ENCODE measurements at places on chromosomes 4 and X.

GRCh38 chr4:139229534-139230039 lies 50.4 kb downstream of the MGARP start:
- no peaks in the 10 kb centered on the region for H3K27me3 ChIP-seq
- H3K4me1 ChIP-seq, result no peaks in the 10 kb centered on the region
- H3K27ac ChIP-seq, result no peak overlapping the region
- DNase-seq, result no peak
- H3K4me3 ChIP-seq, result no peak overlapping the region

GRCh38 chr4:165055601-165056000 lies 1.9 kb downstream of the TRIM75 start:
- no peak overlapping the region for H3K4me3 ChIP-seq
- DNase-seq, result no peak
- H3K27ac ChIP-seq, result no peak overlapping the region

- H3K27me3 ChIP-seq, result no peaks in the 10 kb centered on the region
- H3K36me3 ChIP-seq, result no peaks in the 10 kb centered on the region
- no peak for DNase-seq
Observed at GRCh38 chrX:69107747-69108401, 57.4 kb downstream of the PJA1 start.

- no peaks in the 10 kb centered on the region for H3K36me3 ChIP-seq
- H3K27ac ChIP-seq, result no peak overlapping the region
- H3K4me3 ChIP-seq, result no peak overlapping the region
- DNase-seq, result no peak
- no peaks in the 10 kb centered on the region for H3K27me3 ChIP-seq
Observed at GRCh38 chrX:103431316-103431715, 55.0 kb downstream of the BEX3 start.

GRCh38 chr4:25904748-25905082 lies 9.3 kb upstream of the SMIM20 start:
- no peak overlapping the region for H3K27ac ChIP-seq
- H3K36me3 ChIP-seq, result no peaks in the 10 kb centered on the region
- no peaks in the 10 kb centered on the region for H3K27me3 ChIP-seq
- H3K4me3 ChIP-seq, result no peak overlapping the region
- no peaks in the 10 kb centered on the region for H3K4me1 ChIP-seq

DNA sequence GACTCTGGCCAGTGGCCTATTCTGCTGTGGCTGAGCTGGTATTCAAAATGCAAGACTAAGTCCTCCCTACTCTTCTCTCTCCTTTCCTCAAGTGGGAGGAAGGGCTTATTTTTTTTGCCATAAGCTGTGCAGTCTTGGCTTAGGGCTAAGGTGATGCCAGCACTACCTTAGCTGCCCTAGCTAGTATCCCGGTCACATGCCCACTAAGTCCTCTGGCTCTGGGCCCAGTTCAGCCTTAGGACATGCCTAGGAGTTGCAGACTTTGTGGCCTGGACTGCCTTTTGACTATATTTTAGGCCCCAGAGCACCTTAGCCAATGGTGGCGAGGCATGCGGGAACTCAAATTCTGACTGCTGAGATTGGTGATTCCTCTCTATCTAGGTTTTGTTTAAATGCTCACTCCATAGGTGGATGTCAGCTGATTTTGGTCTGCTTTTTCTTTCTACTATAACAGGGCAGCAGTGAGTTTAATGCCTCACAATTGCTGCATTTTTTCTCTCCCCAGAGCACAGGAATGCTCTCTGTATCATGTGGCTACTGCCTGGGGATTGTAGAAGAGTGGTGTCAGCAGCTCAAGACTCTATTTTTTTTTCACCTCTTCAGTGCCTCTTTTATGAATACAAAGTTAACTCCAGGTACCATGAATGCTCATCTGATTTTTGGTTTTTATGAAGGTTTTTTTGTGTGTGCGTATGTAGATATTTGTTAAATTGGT lies 472.9 kb upstream of the GRID2 start:
- H3K27ac ChIP-seq, result no peak overlapping the region
- H3K4me1 ChIP-seq, result no peaks in the 10 kb centered on the region
- no peaks in the 10 kb centered on the region for H3K36me3 ChIP-seq
- DNase-seq, result no peak

DNA sequence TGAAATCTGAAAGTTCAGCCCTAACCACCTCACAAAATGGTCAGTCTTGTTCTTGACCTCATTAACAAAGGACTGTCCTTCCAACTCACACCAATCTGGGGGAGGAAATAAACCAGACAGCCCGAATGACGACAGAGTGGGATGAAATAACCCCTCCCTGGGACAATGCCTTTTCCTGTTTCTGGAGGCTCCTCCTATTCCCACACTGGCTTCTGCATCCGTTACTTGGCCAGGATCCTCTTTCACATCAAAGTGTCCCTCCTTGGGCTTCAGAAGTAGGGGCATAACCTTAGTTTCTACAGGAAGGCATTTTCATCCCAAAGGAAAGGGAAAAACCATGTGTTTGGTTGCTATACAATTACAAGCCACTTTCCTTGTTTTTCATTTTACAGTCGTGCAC lies 59.8 kb upstream of the RPL34 start:
- no peak overlapping the region for H3K27ac ChIP-seq
- no peaks in the 10 kb centered on the region for H3K27me3 ChIP-seq
- H3K4me3 ChIP-seq, result no peak overlapping the region
- DNase-seq, result no peak

GRCh38 chr4:75025431-75025830 lies 92.5 kb downstream of the PARM1 start:
- no peaks in the 10 kb centered on the region for H3K4me1 ChIP-seq
- no peak overlapping the region for H3K27ac ChIP-seq
- peaks cover 7% of the 10 kb centered on the region for H3K36me3 ChIP-seq
- H3K4me3 ChIP-seq, result no peak overlapping the region
- H3K27me3 ChIP-seq, result no peaks in the 10 kb centered on the region
- no peak for DNase-seq

DNA sequence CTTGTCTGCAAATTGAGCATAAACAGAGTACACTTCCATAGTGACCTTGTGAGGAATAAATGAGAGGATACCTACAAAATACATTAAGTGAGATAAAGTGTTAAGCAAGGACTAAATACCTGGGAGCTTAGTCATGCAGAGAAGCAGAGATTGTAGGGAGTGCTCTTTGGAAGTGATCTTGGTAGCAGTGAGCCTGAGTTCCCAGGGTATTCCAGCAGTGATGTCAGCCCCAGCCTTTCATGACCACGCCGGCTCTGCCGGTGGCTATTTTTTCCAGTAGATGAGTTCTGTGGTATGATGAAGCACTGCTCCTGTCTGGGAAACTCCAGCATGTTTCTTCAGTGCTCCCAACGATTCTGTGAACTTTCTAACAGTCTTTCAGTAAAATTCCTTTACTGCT lies 391.5 kb upstream of the IGFBP7 start:
- H3K27ac ChIP-seq, result no peak overlapping the region
- no peaks in the 10 kb centered on the region for H3K4me1 ChIP-seq

DNA sequence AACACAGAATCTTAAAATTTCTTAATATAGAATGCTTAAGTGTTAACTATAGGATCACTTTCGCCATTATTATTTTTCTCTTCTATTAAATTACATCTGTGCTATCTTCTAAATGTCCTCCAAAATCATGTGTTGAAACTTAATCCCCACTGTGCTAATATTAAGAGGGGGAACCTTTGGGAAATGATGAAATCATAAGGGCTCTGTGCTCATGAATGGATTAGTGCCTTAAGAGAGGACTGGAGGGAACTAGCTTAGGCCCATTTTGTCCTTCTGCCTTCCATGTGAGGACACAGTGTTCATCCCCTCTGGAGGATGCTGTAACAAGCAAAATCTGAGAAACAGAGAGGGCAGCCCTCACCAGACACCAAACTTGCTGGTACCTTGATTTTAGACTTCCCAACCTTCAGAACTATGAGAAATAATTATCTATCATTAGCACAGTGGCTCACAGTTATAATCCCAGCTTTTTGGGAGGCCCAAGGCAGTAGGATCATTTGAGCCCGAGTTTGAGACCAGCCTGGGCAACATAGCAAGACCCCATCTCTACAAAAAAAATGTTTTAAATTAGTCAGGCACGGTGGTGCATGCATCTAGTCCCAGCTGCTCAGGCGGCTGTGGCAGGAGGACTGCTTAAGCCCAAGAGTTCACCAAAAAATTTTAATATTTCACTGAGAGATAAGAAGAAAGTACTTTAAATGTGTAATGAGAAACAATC lies 26.3 kb downstream of the KLHL8 start:
- no peaks in the 10 kb centered on the region for H3K27me3 ChIP-seq
- DNase-seq, result no peak
- no peaks in the 10 kb centered on the region for H3K36me3 ChIP-seq
- no peak overlapping the region for H3K27ac ChIP-seq
- H3K4me1 ChIP-seq, result no peaks in the 10 kb centered on the region
- no peak overlapping the region for H3K4me3 ChIP-seq

GRCh38 chr4:88320224-88320779 lies 35.9 kb upstream of the PPM1K start:
- no peaks in the 10 kb centered on the region for H3K4me1 ChIP-seq
- DNase-seq, result no peak
- no peak overlapping the region for H3K27ac ChIP-seq
- no peaks in the 10 kb centered on the region for H3K27me3 ChIP-seq
- no peaks in the 10 kb centered on the region for H3K36me3 ChIP-seq
- H3K4me3 ChIP-seq, result no peak overlapping the region

GRCh38 chr4:169351872-169352271 lies 81.1 kb upstream of the SH3RF1 start:
- no peak overlapping the region for H3K27ac ChIP-seq
- H3K36me3 ChIP-seq, result no peaks in the 10 kb centered on the region
- no peaks in the 10 kb centered on the region for H3K27me3 ChIP-seq
- H3K4me1 ChIP-seq, result no peaks in the 10 kb centered on the region

DNA sequence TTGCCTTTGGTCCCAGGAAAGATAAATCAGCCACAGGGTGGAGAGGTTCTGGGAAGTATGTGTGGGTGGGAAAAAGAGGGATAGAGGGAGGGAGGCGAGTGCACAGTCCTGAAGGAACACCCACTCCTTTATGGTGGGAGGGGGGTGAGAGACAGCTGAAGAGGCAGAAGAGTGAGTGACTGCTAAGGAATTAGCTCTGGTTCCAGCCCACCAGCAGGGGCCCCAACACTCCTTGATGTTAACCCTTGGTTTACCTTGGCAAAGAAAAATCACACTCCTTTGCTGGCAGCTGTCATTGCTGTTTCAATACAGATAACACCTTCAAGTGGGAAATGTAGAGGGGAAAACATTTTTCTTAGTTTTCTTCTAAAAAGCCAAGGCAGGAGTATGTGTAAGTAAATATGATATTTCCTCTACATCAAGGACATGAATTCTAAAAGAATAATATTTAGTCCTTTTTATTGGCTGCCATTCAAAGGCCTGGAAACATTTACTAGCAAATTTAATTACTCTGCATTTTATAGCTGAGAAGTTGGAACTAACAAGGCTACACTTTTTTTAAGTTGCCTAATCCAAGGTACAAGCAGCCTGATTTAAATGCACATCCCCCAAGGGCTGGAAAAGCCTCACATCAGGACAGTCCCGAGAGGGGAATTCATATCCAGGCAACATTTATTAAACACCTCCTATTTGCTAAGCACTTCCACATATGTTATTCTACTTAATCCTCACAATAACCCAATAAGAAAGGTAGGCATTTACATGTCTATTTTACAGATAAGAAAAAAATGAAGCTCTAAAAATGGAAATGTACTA lies 81.7 kb downstream of the HS6ST2 start:
- H3K4me3 ChIP-seq, result no peak overlapping the region
- no peaks in the 10 kb centered on the region for H3K27me3 ChIP-seq
- no peaks in the 10 kb centered on the region for H3K4me1 ChIP-seq
- no peaks in the 10 kb centered on the region for H3K36me3 ChIP-seq

- H3K27me3 ChIP-seq, result no peaks in the 10 kb centered on the region
- DNase-seq, result no peak
- H3K4me1 ChIP-seq, result no peaks in the 10 kb centered on the region
- H3K4me3 ChIP-seq, result no peak overlapping the region
- no peaks in the 10 kb centered on the region for H3K36me3 ChIP-seq
Observed at GRCh38 chr4:7650606-7651385, 216.1 kb upstream of the PSAPL1 start.

DNA sequence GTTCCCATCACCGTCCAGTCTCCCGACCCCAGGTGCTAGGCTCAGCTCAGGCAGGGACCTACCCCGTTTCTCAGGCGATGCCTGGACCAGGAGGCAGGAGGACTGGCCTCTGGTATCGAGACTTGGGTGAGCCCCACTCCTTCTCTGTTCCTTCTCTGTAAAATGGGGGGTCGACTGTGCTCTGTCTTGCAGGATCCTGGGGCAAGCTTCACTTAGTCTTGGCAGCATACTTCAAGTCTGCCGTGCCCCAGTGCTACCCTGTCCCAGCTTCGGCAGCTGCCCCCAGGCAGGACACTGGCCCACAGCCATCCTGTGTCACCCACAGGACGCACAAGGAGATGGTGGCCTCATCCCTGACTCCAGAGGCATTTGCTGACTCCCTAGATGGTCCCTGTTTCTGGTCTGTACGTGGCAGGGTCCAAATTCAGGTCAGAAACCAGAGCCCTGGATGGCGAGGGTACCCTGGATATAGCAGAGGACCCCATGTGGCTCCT lies 7.0 kb upstream of the HAUS7 start:
- DNase-seq, result no peak
- H3K4me3 ChIP-seq, result no peak overlapping the region
- H3K36me3 ChIP-seq, result no peaks in the 10 kb centered on the region
- H3K4me1 ChIP-seq, result peaks cover 30% of the 10 kb centered on the region
- H3K27ac ChIP-seq, result peak overlapping the region; percentile 80

DNA sequence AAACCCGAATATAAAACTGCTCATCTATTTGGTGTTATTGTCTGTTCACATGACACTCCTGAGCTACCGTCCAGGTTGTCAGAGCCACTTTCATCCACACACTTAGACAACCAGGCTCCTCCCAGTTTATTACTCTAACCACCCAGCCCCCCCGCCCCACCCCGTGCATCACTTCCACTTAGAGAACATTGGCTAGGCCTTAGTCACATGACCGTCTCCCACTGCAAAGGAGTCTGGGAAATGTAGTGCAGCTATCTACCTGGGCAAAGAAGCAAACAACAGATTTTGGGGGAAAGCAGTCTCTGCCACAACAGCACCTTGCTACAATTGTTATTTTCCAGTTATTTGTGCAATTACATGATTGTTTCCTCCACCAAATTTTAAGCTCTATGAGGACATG lies 57.6 kb upstream of the RBPJ start:
- no peaks in the 10 kb centered on the region for H3K27me3 ChIP-seq
- H3K4me1 ChIP-seq, result no peaks in the 10 kb centered on the region
- no peaks in the 10 kb centered on the region for H3K36me3 ChIP-seq
- no peak for DNase-seq
- H3K4me3 ChIP-seq, result no peak overlapping the region
- H3K27ac ChIP-seq, result no peak overlapping the region

DNA sequence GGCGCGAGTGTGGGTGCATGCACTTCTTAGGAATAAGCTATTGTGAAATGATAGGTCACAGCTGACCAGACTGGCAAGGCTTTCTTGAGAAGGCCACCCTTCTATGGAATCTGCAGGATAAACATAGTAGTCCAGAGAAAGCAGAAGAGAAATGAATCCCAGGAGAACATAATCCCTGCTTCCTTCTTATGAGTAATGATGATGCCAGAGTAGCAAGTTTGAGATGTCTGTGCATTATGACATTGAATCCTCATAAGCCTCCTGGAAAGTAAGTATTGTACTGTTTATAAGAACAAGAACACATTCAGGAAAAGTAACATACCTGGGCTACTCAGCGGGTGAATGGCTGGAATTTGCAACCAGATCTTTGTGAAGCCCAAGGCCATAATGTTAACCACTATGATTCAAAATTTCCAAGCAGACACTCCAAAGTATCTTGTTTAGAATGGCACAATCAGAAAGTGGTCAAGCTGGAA lies 272.1 kb upstream of the HS3ST1 start:
- H3K4me1 ChIP-seq, result no peaks in the 10 kb centered on the region
- DNase-seq, result no peak
- no peak overlapping the region for H3K27ac ChIP-seq
